ENCODE measurements at places on chromosomes 12 and 14.

DNA sequence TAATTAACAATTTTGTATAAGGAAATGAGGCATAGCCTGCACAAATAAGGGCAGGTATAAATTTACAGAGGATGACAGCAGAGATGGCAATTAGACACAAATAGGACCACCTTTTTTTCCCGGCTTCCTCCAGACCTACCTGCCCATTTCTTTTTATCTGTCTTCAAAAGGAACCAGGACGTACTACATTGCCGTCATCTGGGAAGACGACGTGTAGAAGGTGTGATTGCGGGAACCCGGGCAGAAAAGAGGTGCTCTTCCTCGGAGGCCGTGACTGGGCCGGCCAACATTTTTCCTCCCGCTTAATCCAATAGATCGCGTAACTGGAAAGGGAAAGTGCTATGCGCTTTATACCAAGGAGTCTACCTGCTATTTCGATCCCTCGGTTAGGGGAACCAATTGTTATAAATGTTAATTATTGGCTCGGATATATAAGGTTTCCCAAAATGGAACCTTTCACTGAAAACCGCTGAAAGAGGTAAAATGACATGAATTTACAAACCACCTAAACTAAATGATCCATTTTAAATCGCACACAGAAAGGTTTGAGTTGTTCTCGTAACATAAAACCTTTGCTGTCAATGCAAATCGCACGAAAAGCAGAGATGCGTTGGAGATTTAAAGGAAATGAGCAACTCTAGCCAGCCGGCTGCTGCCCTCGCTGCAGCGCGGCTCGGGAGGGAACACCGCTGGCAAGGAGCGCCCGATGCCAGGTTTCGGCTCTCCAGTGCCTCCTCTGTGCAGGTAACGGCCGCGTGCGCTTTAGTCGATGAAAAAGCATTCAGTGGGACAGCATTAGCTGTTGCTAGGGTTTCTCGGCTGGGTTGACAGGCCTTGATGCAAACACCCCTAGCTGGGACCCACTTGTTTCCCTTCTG lies 2.8 kb upstream of the SIX1 start:
- DNase-seq, result no peak

DNA sequence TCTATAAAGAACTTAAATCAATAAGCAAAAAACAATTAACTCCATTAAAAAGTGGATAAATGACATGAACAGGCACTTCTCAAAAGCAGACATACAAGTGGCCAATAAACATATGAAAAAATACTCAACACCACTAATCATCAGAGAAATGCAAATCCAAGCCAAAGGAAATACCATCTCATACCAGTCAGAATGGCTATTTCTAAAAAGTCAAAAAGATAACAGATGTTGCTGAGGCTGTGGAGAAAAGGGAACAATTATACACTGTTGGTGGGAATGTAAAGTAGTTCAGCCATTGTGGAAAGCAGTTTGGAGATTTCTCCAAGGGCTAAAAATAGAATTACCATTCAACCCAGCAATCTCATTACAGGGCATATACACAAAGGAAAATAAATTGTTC lies 234.5 kb upstream of the PLXNC1 start:
- no peak for DNase-seq

- DNase-seq, result no peak
Measured at GRCh38 chr12:47717443-47718193, 7.7 kb downstream of the ENDOU start.

GRCh38 chr12:23954332-23954731 lies 4.9 kb upstream of the SOX5 start:
- DNase-seq, result no peak

GRCh38 chr14:83923842-83924241 lies 1606.1 kb upstream of the FLRT2 start:
- no peak for DNase-seq

- no peak for DNase-seq
Measured at GRCh38 chr12:52600941-52601481, at the start of gene KRT72. TSS of gene KRT72 (minus strand) at chr12:52601463. CDS start at chr12:52601452, 11 bp downstream.

DNA sequence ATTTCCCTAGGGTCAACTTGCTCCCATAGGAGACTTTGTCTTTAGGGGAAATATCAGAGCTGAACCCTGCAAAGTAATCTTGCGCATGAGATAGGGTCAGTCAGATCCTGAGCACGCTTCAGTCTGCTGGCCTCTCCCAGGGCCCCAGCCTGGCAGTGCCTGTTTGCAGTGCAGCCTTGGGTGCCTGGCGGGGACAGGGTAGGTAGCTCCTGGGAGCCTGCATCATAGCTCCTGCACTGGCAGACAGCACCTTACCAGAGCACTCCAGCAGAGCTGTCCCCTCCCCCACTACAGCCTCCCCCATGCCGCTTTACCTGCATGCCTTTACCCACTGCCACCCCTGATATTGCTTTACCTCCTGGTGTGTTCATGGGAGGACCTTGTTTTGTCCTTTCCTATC lies 237.3 kb downstream of the CCDC59 start:
- DNase-seq, result no peak

DNA sequence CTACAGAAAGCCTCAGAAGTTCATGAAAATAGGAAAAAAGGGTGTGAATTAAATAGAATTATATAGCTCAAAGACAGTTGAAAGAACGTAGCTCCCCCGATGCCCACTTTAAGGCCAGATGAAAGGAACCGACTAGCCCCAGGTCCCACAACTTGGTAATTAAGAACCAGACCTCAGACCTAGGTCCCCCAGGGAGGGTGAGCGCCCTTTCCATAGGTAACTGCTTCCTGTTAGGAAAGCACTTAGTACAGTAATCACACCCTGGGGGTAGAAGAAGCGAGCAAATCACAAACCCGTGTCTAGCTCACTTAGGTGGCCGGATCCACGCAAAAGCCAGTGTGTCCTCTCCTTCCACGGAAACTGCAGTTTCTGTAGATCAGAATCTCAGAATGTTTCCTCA lies 77.1 kb downstream of the PLXNC1 start:
- DNase-seq, result no peak

GRCh38 chr14:37594971-37595808 lies at the start of the genes FOXA1 and TTC6:
TSS of gene FOXA1 (minus strand) at chr14:37595249. CDS start at chr14:37594972, 277 bp downstream.
TSS of gene TTC6 (plus strand) at chr14:37595629. CDS start at chr14:37622065, 26,436 bp downstream.
- no peak for DNase-seq

DNA sequence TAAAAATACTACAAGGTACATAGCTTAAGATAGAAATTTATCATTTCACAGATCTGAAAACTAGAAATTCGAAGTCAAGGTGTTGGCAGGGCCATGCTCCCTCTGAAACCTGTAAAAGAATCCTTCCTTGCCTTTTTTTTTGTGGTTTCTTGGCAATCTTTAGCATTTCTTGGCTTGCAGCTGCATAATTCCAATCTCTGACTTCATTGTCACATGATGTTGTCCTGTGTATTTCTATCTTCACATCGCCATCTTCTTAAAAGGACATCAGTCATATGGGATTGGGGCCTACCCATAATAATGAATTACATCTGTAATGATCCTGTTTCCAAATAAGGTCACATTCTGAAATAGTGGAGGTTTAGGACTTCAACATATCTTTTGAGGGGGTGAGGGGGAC lies 250.4 kb downstream of the TMTC2 start:
- DNase-seq, result no peak

- DNase-seq, result no peak
Measured at GRCh38 chr14:103905842-103906456, 22.3 kb upstream of the TDRD9 start.

GRCh38 chr12:105922670-105923102 lies 216.1 kb downstream of the NUAK1 start:
- no peak for DNase-seq

- no peak for DNase-seq
Measured at GRCh38 chr12:45338272-45338671, 122.4 kb downstream of the ANO6 start.

DNA sequence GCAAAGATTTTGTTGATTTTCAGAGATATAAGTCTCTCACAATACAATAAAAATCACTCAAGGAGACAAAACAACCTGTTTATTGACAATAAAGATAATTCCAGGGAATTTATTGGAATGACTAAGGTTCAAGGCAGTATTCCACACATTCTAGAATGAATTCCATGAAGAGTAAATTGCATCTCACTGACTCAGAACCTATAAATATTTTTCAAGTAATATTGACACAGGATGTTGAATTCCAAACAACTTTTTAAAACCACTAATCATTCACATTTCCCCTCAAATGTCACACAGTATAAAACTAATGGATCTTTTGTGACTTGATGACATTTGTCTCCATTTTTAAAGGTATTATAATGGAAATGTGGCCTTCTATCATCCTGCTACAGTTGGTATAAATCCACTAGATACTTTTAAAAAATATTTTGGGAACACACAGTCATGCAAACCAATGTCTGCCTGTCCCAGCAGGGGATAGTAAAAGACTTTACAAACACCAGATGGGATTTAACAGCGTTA lies 42.1 kb upstream of the LGR5 start:
- DNase-seq, result no peak

- DNase-seq, result no peak
Measured at GRCh38 chr12:107492393-107493134, 193.0 kb upstream of the PWP1 start.

DNA sequence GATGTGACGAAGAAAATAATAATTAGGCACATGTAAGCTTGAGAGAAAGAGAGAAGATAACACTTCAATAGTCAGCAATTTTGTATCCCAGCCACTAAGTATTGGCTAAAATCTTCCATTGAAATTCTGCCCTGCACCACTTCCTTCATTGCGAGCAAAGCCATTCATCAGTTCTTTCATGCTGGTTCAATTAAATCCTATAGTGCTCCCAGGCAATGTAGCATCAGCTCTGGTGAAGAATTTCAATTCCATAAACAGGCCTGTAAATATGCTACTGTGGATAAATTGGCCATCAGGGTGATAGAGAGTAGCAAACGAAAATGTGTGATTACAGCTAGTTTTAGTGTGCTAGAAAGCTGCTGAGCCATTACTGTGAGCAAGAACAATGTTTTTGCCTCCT lies 24.7 kb downstream of the RPL10L start:
- no peak for DNase-seq

- no peak for DNase-seq
Measured at GRCh38 chr12:111532751-111533150, 66.4 kb downstream of the ATXN2 start.

- peak; percentile 21 for DNase-seq
Measured at GRCh38 chr12:79927772-79928474, 7.0 kb downstream of the PPP1R12A start.

DNA sequence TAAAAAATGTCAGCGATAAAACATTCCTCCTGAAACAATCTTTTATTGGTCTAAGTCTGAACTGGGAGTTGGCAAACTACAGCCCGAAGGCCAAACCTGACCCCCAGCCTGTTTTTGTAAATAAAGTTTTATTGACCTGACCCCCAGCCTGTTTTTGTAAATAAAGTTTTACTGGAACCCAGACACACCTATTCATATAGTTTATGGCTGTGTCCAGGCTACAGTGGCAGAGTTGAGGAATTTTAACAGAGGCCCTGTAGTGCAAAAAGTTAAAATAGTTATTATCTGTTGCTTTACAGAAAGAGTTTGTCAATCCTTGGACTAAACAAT lies 12.1 kb upstream of the SCARB1 start:
- DNase-seq, result no peak

GRCh38 chr12:17793854-17794253 lies 296.1 kb downstream of the RERGL start:
- no peak for DNase-seq

- no peak for DNase-seq
Measured at GRCh38 chr14:55245657-55246268, 25.5 kb upstream of the FBXO34 start.

DNA sequence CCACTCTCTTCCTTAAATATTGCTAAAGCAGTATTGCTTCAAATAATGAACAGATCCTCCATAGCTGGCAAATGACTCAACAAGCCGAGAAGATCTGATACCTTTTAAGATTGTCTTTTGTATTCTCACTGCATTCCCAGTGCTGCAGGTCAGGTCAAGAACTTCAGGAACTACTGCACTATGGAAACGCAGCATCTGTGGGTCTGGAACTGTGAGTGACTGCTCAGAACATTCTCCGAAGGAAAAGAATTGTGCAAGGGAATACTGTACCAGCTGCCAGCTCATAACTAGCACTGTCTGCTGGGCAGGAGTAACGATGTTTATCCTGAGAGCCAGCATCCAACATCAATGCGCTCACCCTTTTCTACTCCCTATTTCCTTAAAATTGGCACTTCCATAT lies 348.0 kb upstream of the SOX5 start:
- DNase-seq, result no peak

DNA sequence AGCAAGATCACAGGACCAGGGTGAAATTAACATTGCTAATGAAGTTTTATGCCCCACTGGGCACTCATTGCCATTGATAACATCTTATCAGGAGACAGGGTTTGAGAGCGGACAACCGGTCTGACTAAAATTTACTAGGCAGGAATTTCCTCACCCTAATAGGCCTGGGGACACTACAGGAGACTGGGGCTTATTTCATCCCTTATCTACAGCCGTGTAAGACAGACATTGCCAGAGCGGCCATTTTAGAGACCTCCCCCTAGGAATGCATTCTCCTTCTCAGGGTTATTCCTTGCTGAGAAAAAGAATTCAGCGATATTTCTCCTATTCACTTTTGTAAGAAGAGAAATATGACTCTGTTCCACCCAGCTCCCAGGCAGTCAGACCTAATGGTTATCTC lies 8.3 kb downstream of the OR4K17 start:
- DNase-seq, result no peak

DNA sequence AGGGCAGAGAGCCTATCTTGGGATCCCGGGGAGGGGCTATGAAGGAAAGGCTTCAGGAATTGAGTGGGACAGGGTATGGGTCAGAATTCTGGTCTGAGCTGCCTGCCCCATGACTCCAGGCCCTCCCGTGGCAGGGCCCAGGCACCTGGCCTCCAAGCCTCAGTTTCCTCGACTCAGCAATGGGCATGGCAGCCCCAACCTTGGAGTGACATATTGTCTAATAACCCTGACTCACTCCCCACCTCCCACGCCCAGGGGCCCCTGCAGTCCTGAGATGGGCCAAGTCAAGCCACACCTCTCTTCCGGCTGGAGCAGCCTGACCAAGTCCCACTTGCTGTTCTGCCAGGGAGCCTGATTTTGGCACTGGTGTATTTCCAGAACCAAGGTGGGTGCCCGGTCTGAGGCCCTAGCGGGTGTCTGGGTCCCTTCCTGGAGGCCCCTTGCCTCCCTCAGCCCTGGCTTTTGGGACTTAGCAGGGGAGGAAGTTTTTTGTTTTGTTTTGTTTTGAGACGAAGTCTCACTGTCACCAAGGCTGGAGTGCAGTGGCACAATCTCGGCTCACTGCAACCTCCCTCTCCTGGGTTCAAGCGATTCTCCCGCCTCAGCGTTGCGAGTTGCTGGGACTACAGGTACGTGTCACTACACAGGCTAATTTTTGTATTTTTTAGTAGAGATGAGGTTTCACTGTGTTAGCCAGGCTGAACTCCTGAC lies 40.3 kb upstream of the RCOR1 start:
- DNase-seq, result no peak

- DNase-seq, result no peak
Measured at GRCh38 chr12:52230364-52231281, 2.4 kb upstream of the KRT7 start.

- no peak for DNase-seq
Measured at GRCh38 chr12:84601483-84601882, 311.1 kb downstream of the SLC6A15 start.

DNA sequence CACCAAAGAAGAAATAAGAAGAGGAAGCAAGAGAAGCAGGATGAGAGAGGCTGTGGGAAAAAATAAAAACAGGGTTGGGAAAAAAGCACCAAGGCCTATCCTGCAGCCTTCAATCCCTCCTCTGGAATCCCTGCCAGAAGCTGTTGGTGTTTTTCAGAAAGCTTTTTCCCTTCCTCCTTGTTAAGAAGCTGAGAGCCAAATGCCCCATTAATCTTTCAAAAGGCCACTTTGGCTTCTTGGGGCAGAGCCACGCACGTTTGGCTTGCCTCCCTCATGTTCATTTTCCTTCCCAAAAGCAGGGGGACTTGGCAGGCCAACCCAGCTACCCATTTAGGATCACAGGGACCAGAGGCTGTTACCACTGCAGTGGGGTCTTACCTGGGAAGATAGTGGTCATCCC lies 365.3 kb downstream of the NUAK1 start:
- DNase-seq, result no peak

- DNase-seq, result no peak
Measured at GRCh38 chr14:68548194-68549076, 244.4 kb downstream of the ZFP36L1 start.

Data from activated effector memory CD4-positive, alpha-beta T cell treated with Interleukin-2 at 50 U/mL for 16 hours (primary cell).